ENCODE measurements at places on chromosomes 2 and 18.

GRCh38 chr2:120913972-120914838, 178.5 kb downstream of the GLI2 start:
- DNase-seq: no peak

DNA sequence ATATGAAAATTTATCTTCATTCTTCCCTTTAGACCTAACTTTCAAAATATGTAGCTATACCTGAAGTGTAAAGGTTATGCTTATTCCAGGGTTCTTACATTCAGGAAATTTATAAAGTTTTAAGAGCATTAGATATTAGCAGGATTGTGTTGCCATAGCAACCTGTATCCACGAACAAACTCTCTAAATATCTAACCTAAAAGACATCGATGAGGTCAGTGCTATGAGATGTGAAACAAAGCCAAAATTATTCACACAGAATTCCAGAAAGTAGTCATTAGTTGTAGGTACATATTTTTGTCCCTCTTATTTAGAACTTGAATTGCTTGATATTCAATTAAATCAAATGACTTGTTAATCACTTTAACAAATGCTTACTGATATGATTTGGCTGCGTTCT, 705.3 kb downstream of the SOCS6 start:
- DNase-seq: no peak

DNA sequence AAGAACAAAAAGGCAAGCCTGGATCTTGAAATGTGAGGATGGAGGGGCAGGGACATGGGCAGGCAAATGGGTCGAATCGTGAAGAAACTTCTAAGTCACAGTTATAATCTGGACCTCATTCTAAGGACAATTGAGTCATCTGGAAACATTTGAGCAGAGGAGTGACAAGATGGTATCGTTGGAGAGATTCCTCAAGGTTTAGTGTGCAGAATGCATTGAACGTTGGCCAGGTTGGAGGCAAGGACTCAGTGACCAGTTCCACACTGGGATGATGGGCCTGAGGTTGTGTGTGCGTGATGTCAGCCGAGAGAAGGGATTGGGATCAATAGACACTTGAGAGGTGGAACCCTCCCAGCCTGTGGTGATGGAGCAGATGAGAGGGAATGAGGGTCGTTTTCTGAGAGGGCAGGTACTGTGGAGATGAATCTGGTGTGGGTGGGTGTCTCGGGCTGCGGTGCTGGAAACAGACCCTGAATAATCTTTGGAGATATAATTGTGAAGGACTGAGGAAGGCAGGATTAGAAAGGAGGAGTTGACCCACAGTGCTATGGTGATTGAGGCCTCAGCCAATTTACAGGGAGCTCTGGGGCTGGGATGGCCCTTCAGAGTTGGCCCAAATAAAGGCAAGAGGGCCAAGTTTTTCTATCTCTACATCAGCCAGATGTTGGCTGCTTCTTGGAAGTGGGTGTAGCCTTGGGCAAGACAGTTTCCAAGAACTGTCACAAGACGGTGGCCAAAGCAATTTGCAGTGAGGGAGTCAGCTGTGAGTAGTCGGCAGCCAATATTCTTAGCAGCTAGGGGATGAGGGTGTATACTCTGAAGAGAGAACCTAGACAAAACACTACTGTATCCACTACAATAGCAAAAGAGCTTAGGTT, 5.8 kb upstream of the ZNF532 start:
- DNase-seq: no peak

DNA sequence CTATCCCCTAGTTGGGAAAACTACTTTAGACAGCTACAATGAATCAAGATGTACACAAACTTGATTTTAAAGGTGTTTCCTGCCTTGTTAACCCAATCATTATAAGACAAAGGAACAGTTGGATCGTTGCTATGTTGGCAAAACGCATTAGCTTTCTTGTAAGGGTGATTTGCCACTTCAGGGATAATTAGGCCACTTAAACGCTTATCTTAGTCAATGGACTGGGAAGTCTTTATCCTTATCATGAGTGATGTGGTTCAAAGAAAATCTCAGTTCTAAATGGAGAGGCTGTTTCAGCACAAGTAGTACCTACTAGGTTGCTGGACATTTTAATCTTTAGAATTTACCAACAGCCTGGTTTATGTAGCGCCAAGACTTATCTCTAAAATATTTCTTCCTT, 406.1 kb upstream of the MEX3C start:
- DNase-seq: no peak

DNA sequence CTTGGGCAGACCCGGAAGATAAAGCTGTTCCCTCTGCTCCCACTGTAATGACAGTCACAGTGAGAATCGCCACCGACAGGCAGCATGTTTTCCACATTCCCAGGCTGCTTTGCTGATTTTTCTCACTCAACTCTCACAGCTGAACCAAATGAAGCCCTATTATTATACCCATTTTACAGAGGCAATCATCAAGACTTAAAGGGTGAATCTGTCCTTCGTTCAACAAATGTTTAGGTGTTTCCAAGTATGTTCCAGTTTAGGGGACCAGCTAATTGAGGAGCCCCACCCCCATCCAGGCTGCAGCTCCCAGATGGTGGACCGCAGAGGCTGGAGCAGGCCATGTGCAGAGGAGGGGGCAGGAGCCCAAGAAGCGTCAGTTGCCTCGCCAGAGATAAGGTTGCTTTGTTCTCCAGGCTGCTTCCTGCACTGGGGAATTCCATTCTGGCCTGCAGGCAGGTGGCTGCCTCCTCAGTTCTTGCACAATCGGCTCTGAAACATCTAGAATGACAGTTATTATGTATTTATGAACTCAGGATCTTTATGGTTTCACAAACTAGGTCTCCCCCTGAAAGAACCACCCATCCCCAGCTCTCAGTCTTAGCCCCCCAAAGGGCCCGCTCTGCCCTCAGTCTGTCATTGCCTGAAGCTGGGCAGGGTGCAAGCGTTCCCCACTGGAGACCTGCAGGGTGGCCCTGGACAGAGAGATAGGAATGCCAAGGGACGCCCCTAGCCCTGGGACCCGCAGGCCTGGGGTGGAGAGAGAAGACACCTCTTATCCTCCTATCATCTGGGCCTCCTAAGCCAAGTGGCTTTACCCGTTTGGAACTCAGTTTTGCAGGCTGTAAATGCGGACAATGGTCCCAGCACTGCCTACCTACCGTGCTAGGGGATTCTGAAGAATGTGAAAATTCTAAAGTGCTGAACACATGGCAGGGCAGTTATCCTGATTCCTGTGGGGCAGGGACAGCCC, 49.1 kb upstream of the MYCN start:
- DNase-seq: no peak

DNA sequence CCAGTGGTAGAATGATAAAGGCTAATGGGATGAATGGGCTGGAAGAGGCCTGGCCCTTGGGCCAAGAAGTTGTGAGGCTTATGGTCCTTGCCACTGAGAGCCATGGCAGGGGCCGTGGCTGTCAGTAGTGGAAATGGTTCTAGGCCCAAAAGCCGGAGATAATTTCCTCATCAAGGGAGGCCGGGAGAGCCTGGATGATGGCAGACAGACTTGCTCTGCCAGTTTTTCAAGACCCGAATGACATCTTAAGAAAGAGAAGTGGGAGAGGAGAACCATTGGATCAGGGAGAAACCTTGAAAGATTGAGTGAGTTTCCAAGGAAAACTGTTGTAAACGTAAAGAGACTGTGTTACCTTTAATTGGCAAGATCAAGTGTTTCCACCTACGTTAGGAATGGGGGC, 46.3 kb upstream of the VPS54 start:
- DNase-seq: no peak

DNA sequence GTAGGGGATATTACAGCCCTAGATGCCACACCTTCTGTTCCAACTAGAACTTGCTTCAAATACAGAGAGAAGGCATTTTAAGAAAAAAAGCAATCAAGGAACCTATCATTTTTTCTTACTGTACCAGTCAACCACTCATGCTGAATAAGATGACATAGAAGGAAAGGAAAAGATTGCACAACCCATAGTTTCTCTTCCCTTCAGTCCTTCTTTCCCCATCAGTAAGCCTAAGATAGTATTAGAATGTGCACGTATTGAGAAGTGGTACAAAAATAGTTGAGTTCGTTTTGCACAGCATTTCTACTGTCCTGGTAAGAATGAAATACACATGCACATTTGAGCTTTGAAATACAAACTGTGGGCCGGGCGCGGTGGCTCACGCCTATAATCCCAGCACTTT, 27.0 kb upstream of the HK2 start:
- DNase-seq: no peak

GRCh38 chr18:47582093-47582492, 330.6 kb upstream of the SKOR2 start:
- DNase-seq: no peak

DNA sequence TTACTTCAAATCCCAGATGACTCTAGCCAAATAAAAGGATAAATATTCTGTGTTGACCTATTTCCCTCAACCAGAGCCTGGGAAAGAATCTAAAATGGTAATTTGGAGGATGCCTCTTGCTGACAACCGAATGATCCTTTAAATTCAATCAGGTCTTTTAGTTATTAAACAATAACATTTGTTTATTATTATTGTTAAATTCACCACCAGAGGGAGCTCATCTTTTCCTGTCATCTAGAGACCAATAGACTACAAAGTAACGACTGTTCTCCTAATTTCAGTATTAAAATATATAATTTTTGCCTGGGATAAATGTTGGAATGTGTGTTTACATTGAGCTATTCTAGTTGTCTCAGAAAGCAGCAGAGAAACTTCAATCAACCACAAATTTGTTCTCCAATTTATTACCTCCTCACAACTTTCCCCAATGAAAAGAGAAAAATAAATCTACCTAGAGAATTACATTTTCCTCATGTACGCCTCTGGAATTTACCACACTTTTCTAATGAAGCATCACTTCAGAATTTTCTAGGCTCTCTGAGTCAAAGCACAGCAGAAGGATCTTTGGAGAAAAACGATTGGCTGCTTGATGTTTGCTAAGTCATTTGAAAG, 142.7 kb downstream of the SCG2 start:
- DNase-seq: no peak

- no peak for DNase-seq
These were observed 222.4 kb upstream of the NCKAP5 start for GRCh38 chr2:133790711-133791110.

GRCh38 chr2:151097128-151097527, 164.5 kb downstream of the RBM43 start:
- DNase-seq: no peak

DNA sequence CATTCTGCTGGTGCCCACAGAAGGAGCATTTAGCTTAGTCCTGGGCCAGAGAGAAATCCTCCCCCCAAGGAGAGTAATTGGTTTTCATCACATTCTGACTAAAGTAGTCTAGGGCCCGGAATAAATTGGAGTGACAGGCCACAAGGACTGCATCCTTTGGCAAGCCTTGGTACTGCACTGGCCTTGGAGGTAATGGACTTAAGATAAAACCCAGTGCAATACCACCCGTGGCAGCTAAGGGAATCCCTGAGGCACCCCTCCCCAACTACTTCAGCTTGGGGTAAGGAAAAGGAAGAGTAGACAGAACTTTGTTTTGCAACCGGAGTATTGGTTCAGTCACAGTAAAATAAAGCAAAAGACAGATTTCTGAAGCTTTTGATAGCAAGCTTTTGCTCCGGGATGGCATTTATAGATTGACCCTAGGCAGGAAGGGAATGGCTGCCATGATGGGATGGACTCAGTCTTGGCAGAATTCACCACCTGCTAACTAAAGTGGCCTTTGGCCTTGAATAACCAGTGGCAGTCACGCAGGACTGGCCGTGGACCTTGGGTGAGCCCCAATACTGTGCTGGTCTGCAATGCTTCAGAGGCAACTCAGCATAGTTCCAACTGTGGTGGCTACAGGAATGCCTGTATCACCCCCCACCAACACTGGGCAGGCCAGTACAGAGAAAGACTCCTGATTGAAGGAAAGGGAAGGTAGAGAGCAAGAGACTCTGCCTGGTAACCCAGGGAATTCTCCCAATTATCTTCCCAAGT, 14.1 kb downstream of the ORC4 start:
- no peak for DNase-seq

DNA sequence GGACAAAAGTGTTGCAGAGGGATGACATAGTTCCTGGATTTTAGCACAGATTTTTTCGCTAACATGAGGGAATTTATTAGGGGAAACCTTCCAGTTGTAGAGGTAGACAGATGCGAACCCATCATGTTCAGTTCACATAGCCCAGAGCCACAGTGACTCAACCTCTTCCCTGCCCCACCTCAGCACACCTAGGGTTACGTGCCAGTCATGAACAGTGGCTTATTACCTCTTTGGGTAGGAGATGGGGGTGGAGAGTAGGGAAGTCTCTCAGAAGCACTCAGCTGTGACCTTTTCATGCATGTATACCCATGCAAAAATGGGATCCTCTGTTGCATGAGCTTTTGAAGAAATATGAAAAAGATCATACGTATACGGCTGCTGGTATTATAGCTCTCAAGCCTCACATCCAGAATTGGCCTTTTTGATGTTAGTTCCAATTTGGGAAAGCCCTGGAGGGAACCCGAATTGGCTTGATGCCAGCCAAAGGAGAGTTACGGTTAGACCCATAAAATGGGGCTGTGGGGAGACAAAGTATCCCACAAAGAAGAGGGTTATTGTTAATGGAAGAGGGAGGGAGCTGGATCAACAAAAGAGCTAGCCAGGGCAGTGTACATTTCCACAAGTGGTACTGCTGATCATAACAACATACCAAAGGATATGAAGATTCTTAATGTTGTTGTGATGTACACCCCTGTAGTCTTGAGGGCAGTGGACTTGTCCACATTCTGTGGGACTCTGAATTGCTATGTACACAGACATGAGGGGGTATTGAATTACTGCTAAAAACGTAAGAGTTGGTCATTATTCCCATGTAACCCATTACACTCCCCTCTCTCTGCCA, 4.9 kb downstream of the TANC1 start:
- no peak for DNase-seq

- no peak for DNase-seq
These were observed 332.0 kb downstream of the ZNF521 start for GRCh38 chr18:25019931-25020330.

GRCh38 chr18:49731421-49731841, 81.9 kb downstream of the ACAA2 start:
- DNase-seq: no peak

DNA sequence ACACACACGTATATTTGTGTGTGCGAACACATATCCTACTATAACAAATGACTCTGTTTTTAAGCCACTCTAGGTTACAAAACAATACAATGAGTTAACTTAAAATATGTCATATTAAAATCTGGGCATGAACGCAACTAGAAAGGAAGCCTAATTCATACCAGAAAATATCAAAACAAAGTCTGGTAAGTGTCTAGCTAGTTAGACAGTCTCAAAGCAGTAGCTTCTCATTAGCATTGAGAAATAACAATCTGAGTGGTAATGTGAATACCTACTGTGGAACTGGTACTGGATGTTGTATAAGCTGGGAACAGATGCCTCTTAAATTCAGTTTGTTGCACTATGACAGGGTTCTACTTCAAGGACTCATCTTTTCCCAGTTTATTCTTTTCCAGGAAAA, 32.5 kb upstream of the WIPF1 start:
- no peak for DNase-seq

- no peak for DNase-seq
These were observed 132.1 kb upstream of the CTDP1 start for GRCh38 chr18:79547413-79548076.

DNA sequence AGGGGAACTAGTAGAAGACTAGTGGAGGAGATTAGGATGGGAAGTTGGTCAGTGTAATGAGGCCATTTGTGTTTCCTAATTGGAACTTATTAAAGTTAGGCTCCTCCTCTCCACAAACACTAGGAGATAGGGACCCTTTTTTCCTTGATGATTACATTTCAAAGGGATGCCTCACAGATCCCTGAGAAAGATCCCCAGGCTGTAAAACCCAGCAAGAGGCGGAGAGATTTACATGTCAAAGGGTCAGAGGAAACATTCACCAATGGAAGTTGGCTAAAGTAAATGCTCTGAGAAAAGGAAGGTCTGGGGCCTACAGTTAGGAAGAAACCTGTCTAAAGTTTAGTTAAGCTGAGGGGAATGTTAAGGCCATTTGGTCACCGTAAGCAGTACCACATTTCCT, 1.4 kb upstream of the CCDC85A start:
- DNase-seq: no peak

- DNase-seq: no peak
These were observed 113.0 kb downstream of the QPCT start for GRCh38 chr2:37457401-37457901.
